ENCODE measurements at places on chromosomes 7 and 10.
A peak's percentile ranks its signal among the peaks of the same experiment; 100 is the strongest.

GRCh38 chr7:143287935-143288826 lies at the start of gene CASP2:
Gene CASP2, plus strand, starts transcription at chr7:143288351. Its CDS starts 105 bp downstream, at chr7:143288456.
- peak; percentile 99 for DNase-seq

DNA sequence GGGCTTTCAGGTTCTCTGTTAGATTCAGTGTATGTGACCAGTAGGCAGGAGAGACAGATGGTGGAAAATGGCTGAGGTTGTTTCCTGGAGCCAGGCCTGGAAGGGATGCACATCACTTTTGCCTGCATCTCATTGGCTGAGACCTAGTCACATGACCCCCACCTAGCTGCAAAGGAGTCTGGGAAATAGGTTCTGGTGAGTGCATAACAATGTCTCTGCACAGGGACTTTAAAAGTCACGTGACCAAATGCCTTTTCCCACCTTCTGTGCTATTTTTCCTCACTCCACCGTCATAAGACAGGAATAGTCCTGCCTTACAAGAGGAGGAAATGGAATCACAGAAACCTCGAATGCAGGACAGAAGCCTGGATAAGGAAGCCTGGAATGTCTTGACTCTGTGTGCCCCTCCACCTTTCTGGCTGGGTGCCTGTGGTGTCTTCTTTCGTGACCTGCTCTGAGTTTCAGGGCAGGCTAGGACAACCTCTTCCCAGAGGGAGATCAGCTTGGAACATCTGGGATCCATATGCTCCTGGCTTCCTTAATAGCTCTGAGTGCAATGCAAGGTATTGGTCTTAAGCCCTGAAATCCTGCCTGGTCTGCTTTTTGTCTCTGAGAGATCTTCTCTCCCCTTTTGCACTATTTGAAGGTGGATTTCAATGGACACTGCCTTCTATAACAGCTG lies 139.9 kb upstream of the ZNF438 start:
- DNase-seq: no peak

GRCh38 chr7:69411018-69411417 lies 187.3 kb upstream of the AUTS2 start:
- no peak for DNase-seq

- DNase-seq: no peak
These were observed 20.0 kb upstream of the ARPC1A start for GRCh38 chr7:99305473-99306260.

- DNase-seq: no peak
These were observed 616.4 kb upstream of the GHITM start for GRCh38 chr10:83522881-83523386.

- DNase-seq: no peak
These were observed 235.9 kb downstream of the KLF6 start for GRCh38 chr10:3549118-3549517.

DNA sequence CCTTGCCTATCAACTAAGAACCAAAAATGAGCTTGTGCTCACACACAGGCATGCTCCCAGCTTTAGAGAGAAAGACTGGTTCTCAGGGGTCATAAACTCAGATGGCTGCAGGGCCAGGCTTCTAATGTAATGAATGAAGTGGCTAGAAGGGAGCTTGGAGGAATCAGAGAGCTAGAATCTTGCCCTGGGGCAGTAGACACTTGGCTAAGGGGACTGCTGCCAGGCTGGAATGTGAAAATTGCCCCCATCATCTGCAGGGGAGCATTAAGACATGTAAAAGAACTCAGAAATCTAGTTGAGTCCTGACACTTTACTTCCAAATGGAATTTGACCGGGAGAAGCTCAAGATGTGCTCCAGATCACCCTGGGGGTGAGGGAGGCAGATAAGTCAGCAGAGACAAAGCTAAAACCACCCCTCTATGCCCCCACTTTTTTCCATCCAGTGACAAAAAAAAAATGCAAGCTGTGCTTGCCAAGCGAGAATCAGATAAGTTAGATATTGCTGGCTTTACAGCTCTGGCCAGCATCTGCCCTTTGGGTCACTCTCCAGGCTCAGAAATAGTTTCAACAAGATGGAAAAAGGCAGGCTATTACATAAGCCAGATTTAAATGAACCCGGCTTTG lies 2.3 kb upstream of the SLC16A9 start:
- no peak for DNase-seq

DNA sequence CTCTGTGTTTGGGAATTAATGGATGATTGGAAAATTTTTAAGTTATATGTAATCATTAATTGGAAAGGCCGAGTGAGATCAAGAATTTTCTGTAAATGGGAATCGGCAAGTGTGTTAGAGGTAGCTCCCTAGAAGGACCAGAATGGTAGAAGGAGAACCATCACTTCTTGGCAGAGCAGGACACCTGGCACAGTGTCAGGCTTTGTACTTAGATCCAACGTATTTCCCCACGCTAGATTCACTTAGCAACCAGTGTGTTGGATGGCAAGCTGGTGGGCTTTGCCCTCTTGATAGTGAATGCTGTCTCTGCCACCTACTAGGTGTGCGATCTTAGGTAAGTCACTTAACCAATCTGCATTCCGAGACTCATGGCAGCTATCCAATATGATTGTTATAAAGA lies 107.8 kb upstream of the ZNF438 start:
- DNase-seq: no peak

DNA sequence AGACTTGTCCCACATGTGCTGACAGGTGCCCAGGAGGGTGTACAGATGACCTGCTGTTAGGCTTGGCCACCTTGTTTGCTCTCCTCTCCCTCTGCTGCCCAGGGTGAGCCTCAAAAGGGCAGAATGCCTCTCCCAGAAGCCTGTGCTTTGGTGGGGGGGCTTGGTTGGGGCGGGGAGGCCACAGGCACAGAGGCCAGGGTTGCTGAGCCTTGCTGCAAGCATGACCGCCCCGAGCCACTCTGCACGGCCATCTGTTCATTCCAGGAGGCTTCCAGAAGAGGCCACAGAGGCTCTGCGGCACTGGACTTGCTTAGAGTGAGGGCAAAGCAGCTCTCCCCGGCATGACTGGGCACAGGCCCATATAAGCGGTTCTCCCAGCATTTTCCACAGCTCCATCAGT lies 190.8 kb downstream of the GLRX3 start:
- DNase-seq: no peak

DNA sequence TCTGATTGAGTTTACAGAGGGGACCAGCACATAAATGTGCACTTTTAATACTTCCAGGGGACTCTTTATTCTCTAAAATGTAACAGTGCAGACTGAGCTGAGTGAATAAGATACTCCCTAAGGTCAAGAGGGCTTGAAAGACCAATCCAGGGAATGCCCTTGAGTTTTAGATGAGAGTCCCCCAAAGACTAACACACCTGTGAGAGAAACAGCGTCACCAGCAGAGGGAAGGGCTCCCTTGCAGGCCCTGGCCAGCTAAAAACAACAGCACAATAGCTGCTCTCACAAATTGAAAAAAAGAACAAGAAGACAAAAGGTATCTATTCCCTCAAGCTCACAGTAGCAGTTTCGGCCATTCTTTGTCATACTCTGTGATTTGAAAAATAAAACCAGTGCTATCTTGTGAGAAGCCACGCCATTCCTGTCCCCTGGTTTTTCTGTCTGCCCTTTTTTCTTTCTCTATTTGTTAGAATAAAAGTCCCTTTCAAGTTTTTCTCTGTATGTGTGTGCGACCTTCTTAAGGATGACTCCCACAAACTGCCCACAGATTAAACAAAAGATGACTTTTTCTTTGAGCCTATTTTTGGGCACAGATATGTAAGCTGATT lies 230.4 kb upstream of the BMPER start:
- DNase-seq: no peak

- DNase-seq: no peak
These were observed 3.6 kb downstream of the CCNY start for GRCh38 chr10:35339942-35340341.

- DNase-seq: no peak
These were observed 235.7 kb downstream of the AUTS2 start for GRCh38 chr7:69833964-69834363.

- peak; percentile 89 for DNase-seq
These were observed 44.1 kb downstream of the SFTPD start for GRCh38 chr10:79904671-79905321.

- DNase-seq: no peak
These were observed 24.4 kb upstream of the PPIF start for GRCh38 chr10:79322616-79323543.

- DNase-seq: no peak
These were observed 882 bp downstream of the PDCD11 start for GRCh38 chr10:103397191-103397825.

- no peak for DNase-seq
These were observed 51.5 kb downstream of the LMBR1 start for GRCh38 chr7:156841497-156841896.

DNA sequence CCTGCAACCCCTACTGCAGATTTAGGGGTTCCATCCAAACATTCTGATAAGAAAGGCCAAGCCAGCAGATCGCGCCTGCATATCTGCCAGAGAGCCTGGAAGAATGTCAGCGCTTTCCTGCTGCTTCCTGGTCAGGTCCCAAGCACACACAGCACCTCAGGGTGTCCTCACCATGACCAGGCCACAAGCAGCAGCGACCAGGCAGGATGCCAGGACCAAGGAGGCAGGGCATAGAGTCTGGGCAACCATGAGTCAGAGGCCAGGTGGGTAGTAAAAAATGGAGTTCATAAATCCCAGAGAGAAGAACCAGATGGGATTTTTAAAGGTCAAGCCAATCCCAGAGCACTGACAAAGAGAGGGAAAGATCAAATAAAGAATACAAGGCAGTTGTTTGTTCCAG lies 5.5 kb upstream of the FAM131B start:
- no peak for DNase-seq

DNA sequence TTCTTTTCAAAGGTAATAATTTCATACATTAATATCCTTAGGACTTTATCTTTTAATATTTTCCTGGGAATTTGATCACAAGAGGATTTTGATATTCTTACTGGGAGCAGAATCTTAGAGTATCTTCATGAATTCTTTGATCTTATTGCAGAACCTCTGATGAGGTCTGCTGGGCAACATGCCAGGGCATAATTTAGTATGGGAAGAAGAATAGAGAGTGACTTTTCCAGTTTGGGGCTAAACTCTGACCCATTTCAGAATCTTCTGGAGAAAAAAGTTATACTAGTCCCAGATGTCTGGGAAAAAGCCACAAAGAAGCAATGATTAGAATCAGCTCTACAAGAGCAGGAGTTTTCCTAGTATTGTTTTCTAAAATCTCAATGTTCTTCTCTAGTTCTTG lies 28.0 kb upstream of the RSU1 start:
- no peak for DNase-seq

DNA sequence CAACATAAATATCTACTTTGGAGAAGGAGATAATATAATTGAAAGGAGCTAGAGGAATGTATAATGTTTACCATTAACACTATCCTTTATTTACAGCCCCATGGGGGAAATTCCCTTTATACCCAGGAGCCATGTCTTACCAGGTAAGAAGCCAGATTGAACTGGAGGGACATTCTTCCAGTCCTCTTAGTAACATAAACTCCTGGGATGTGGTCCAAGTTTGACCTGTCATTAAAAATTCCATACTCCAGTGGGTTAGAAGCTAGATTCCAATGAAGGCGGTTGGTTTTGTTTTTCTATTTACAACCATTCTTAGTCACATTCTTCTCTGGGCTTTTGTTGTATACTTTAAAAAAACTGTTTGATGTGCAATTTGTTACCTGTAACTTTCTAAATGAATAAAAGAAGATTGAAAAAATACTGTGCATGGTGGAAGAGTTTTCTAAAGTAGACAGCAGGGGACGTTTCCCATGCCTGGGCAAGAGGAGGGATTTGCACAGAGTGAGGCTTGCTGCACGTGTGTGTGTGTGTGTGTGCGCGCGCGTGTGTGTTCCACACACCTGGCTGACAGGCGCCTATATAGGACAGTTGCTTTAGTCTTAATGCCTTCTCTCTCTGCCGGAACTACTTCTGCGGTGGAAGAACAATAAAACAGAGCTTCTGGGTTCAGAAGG lies 2.0 kb downstream of the PLCE1 start:
- no peak for DNase-seq

DNA sequence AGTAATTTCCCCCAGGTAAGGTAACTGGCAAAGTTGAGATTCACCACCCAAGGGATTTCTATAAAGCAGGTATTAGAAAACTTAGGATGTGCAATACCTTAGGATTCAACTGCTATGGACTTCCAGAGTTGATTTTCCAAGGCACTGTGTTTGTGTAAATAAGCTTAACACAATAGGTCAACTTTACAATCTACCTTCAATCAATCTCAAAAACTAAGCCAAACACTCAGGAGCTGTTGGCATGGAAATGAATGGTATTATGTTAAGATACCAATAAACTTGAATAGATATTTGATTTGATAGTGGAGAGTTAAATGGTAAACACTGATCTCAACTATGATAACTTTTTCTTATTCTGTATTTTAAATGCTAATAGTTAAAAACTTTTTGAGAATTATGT lies 762 bp upstream of the SEMA3E start:
- no peak for DNase-seq

DNA sequence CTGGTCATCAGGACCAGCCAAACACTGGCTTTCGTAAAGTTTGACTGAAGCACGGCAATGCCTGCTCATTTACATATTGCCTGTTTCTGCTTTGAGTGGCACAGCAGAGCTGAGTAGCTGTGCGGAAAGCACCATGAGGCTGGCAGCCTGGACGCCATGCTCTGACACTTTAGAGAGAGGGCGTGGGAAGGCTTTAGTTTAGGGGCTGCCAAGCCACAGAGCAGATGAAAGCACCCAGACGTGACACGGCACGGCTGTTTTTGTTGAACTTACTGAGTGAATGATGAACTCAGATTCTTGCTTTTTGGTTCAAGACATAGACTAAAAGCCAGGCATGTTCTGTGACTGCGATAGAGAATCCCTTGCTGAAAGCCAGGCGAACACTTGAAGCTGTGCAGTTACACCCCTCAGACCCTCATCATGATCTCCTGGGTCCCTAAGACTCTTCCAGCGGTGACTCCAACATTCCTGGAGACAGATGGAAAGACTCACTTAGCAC lies 182.1 kb downstream of the ZMYND11 start:
- DNase-seq: no peak

DNA sequence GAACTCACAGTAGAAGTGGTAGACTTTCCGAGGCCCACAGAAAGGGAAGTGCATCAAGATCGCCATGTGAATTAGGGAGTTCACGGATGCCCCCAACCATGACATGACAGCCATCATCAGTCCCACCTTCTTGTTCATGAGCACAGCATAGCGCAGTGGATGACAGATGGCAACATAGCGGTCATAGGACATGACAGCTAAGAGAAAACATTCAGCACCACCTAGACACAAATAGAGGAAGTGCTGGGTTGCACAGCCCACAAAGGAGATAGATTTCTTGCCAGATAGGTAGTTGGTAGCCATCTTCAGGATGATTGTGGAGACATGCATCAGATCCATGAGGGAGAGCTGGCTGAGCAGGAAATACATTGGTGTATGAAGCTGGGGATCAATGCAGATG lies 342 bp downstream of the OR2AE1 start:
- DNase-seq: no peak

DNA sequence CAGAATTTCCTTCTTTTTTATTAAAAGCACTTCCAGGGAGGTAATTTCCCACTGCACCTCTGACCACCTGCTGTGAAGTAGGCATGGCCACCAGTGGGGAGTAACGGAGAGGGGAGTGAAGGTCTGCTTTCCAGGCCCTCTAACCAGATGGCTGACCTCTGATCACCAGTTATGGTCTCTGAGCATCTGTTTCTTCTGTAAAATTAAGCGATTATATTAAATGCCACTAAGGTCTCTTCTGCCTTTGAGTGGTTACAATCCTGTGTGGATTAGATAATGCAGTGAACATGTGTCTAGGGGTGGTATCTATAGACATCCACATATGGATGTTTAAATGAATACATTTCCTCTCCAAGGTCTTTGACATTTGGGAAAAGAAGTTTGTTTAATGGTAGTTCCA lies 199.6 kb downstream of the HERPUD2 start:
- DNase-seq: no peak

GRCh38 chr10:72083790-72084459 lies 4.4 kb downstream of the SPOCK2 start:
- DNase-seq: peak; percentile 79
